NCI-H187 (cell line): ENCODE measurements at places on chromosomes 11 and 22.

- no peak for DNase-seq
These were observed 14.8 kb downstream of the CD6 start for GRCh38 chr11:60985991-60986915.

DNA sequence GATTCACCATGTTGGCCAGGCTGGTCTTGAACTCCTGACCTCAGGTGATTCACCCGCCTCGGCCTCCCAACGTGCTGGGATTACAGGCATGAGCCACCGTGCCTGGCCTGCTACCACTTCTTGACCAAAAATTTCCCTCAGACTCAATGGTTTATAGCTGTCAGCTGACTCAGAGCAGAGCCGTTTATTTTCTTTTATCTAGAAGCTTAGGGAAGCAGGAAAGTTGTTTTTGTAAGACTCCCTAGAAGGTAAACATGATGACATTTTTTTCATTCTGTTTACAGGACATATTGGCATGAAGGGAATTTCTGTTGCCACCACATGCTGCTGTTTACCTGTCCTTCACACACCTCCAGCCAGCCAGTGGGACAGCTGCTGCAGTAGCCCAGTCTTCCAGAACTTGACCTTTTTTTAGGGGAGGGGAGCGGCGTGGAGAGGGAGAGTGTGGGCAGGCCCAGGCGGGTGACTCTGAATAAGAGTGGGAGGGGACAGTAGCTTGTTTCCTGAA, 56.1 kb upstream of the PTPRJ start:
- no peak for DNase-seq

DNA sequence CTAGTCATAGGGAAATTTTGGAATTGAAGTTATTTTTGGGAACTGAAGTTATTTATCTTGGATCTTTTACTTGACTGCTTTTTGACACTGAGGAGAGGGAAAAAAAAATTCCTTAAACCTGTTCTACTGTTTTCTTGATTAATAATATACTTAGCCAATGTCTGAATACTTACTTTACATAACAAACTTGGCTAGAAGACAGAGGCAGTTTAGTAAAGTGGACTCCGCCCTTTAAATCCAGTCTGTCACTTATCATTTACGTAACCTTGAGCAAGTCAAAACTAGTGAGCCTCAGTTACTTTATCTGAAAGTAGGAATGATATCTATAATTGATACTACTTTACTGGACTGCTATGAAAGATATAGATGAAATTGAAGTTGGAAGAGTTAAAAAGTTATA, 19.5 kb downstream of the CTSC start:
- DNase-seq: no peak

DNA sequence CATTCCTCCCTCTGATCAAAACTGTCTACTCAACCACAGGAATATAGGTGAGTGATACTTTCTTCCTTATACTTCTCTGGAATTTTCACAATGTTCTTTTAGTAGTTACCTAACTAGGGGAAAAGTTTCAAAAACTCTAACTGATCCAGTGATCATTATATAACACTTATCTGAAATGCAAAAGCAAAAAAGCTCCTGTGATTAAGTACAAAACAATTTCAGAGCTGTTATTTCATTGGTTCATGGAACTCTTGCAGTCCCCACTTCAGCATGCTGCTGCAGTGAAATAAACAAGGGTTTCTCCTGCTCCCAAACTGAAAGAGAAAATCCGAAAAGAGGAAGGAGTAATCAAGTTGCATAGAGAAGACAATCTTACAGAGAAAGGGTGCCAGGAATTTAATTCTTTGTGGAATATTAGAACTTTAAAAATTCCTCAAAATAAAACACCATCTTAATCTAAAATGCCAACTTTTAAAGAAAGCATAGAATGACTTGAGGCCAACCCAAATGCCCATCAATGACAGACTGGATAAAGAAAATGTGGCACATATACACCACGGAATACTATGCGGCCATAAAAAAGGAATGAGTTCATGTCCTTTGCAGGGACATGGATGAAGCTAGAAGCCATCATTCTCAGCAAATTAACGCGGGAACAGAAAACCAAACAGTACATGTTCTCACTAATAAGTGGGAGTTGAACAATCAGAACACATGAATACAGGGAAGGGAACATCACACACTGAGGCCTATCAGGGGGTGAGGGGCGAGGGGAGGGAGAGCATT, 20.3 kb downstream of the PPP2R1B start:
- DNase-seq: no peak
